Fibroblast of skin of scalp (primary cell): ENCODE measurements at places on chromosomes 11 and 22.

- DNase-seq: peak; percentile 57
Observed at GRCh38 chr11:114132944-114133394, 73.5 kb downstream of the ZBTB16 start.

DNA sequence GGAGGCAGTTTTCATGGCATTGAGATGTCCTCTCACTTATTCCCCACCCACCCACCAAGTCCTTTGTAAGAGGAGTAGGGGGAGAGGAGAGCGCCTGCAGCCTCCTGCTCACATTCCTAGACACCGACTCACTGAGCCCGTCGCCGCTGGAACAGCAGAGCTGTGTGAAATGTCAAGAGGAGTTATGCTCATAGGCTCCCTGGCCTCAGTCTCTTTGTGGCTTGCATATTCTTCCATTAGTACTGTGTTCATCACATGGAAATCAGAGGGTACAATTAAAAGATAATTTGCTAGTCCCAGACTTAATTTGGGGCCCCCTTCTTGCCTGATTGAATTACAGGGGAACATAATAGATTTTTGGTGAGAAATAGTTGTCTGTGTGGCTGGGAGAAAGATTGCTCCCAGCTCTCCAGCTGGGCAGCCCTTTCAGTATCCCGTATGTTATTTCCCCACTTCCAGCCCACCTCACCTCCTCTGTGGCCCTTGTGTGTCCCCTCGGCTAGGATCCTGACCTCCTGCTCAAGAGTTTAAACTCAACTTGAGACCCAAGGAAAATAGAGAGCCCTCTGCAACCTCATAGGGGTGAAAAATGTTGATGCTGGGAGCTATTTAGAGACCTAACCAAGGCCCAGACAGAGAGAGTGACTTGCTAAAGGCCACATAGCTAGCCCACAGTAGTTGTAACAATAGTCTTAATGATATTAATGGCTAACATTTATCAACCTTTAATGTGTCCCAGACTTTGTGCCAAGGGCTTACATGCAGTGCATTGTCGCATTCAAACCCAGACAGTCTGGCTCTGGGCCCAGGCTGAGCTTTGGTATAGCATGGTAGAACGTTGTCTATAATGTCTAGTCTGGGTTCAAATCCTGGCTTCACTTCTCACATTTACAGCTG, 32.2 kb downstream of the LIMK2 start:
- peak; percentile 92 for DNase-seq

DNA sequence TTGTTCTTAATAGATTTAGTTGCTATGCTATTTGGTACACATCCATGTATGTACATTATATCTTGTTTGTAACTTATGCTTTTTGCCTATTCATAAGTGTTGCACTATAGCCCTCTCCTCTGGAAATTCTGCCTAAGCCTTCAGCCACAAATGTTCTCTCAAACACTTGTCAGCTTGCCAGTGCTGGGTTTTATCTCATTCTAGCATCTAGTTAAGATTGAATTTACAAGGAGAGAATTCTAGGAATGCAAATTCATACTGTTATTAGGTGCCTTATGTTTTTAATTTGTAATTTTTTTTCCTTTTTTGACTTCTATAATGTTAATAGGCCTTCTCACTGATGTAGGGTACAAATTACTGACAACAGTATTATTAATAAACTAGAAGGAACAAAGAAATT, 14.6 kb upstream of the CTSC start:
- peak; percentile 67 for DNase-seq

GRCh38 chr22:45548991-45549761, 46.5 kb downstream of the FBLN1 start:
- peak; percentile 92 for DNase-seq

- no peak for DNase-seq
Observed at GRCh38 chr11:88194990-88195389, 19.7 kb upstream of the RAB38 start.

DNA sequence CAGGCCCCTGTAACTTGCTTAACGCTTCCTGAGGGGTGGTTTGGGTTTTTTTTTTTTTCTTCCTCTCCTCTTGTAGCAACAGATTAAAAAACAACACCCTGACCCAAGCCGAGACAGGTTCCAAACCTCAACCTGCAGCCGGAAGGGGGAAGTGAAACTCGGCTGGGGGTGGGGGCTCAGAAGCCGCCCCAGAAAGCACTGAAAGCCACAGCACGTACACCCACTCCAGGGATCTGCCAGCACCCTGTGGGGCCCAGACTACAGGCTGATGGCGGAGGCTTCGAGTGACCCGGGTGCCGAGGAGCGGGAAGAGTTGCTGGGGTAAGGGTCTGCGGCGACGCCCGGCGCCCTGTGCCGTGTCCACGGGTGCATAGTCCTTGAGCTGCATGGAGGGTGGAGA, at the start of gene LSP1:
Gene LSP1 (plus strand): TSS at position 208 of the 400 bp plus-strand sequence. CDS start 61 bp downstream, at position 269.
- no peak for DNase-seq

GRCh38 chr11:45982656-45983470, 60.4 kb downstream of the LARGE2 start:
- DNase-seq: peak; percentile 93

DNA sequence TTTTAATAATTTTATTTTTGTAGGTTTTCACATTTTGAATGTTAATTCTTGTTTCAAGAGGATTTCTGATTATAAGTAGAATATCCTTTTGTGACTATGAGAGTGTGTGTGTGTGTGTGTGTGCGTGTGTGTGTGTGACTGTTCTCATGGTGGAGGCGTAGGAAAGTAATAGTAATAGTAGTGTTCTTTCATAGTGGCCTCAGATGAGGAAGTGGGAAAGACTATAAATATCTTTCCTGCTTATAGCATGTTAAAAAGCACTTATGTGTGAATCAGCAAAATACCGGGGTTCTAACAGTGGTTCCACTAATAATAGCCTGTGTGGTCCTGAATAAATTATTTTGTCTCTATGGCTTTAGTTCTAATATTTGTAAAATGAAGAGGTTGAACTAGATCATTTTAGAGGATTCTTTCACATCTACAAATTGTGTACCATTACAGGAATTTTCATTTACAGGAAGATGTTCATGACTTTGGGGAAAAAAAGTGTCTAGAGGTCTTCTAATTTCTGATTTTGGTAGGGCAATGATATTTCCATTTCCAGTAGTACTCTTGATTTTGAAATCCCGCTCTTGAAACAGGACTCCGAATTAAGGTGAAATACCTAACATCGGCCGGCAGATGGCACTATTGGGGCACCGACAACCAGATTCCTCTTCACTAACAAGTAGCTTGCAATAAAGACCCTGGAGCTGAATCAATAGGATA, 29.9 kb upstream of the OR10G7 start:
- peak; percentile 70 for DNase-seq

DNA sequence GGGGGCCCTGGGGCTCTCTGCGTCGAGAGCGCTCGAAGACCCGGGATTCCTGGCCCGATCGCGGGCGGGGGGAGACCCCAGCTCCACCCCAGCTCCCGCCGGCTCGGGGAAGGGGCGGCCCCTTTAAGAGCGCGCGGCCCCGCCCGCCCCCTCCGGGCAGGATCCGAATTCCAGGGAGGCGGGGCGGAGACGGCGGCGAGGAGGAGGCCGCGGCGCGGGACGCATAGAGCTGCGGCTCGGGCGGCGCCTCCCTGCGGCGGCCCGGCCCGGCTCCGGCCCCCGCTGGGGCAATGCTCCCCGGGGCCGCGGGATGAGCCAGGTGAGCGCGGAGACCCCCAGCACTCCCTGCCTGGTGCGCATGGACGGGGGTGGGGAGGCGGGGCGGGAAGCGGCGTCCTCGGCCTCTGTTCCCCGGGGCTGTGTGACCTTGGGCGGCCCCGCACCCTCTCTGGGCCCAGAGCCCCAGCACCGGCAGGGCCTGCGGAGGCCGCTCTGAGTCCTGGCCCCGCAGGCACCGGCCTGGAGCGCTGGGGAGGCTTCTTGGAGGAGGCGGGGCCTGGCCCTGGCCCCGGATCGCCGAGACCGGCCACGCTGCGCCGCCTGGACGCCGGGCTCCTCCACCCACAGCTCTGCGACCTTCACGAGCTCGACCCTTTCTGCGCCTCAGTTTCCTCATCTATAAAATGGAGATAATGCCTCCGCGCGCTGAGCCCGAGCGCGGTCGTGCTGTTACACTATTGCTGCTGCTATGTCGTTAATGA, 565 bp downstream of the GAS2L1 start:
- DNase-seq: peak; percentile 82

DNA sequence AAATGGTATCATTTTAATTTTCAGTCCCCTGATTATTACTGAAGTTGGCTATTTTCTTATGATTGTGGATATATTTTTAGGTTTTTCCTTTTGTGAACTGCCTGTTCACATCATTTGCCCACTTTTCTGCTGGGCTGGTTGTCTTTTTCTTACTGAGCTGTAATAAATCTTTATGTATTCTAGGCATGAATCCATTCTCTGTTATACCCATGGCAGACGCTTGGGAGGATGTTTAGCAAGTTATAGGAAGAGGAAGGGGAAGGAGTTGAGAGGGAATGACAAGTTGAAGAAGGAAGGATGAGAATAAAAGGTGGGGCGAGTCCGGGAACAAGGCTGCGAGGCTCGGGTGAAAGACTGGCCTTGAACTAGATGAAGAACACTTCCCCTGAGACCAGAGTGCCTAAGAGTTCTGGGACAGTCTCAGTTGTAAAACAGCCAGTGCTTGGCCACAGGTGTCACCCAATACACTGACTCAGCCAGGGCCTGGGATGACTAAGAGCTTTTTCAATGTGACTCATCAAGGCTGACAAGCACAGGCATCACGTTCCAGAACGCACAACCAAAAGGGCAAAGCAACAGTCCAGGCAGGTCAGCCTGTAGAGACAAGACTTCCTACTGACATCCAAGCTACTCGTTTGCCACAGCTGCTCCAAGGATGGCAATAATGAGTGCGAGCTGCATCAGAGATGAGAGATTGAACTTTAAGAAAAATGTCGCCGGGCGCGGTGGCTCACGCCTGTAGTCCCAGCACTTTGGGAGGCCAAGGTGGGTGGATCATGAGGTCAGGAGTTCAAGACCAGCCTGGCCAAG, 35.2 kb downstream of the LRFN4 start:
- DNase-seq: peak; percentile 84

GRCh38 chr11:122877732-122878131, 4.8 kb upstream of the JHY start:
- no peak for DNase-seq

- DNase-seq: no peak
Observed at GRCh38 chr11:20155683-20156279, 4.5 kb downstream of the DBX1 start.

DNA sequence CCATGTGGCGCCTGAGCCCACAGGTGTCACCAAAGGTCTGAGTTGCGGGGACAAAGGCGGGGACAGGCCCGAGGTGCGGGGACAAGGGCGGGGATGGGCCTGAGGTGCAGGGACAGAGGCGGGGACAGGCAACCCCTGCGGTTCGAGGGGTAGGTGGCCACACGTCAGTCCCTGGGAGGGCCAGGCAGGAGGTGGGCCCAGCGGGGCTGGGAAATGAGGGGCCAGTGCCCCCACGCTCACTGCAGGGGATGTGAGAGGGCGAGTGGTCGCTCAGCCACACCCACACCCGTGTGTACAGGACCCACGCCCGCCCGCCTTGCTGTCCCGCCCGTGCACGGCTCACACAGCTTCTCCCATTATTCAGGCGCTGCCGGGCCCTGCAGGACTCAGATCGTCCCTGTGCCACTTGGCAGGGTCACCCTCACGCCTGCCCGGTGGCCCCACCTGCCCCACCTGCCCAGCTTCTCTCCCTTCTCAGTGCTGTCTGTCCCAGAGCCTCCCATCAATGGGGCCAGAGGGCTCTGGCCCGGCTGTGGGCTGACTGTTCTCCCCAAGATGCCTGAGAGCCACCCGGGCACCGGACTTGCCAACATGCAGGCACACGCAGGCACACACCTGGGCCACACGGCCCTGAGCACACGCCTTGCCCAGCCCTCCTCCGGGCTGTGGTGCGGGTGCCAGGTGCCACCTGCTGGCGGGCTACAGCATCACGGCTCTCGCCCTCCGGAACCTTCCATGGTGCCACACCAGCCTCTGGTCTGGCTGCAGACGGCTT, 14.2 kb upstream of the MUC6 start:
- peak; percentile 53 for DNase-seq

- no peak for DNase-seq
Observed at GRCh38 chr11:41031551-41032060, 427.8 kb downstream of the LRRC4C start.

DNA sequence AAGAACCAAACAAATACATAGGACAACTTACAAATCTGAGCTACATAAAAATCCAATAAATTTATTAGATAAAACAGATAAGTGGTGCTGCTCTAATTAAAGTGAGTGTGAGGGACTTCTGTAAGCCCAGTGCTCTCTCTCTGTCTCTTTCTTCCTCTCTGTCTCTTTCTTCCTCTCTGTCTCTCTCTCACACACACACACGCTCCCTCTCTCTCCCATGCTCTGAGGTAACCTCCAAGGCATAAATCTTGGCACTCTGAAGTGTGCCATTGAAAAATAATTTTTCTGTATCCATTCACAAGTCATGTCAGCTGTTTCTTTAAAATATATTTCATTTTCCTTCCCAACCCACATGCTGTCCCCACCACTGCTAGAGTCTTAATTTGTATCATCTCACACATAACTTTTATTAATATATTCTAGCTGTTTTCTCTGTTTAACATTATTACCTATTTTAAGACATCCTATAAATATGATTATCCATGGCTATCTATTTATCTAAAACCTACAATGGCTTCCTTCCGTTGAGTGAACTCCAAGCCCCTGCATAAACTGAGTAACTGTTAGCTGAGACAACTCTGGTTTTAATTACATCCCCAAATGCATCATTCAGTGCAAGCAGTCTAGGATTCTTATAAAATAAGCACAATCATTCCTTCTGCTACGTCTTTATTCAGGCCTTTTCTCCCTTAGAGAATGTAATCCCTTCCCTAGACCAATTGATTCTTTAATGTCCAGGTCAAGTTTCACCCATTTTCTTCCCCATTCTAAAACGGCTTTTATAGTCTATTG, 57.4 kb upstream of the SLC5A12 start:
- DNase-seq: peak; percentile 49

DNA sequence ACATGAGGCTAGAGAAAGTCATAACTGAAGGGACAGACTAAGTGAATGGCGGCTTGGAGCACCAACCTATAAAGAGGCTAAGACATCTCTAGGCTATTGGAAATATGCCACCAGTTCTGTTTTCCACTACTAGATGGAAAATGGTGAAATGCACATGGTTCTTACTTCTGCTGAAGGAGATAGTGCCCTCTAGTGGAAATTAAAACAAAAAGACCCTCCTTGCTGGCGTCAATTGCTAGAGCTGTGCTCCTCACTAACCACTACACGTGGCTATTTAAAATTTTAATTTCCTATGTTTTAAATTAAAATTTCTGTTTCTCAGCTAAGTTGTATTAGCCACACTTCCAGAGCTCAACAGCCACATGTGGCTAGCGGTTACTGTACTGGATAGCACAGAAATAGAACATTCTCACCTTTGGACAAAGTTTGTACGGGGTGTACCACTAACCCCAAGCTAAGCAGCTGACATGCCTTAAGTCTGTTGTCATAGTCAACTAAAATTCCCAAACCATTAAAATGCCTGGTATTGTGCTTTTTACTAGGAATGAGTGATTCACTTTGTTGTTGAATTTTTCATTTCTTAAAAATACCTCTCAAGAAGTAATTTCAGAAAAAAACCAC, 34.1 kb upstream of the CALCA start:
- peak; percentile 41 for DNase-seq
